ENCODE measurements at places on chromosomes 5 and 9.

- no peak for DNase-seq
These were observed 486.8 kb upstream of the WWC1 start for GRCh38 chr5:167804512-167805220.

GRCh38 chr5:157516626-157517325 lies 56.8 kb downstream of the NIPAL4 start:
- DNase-seq, result no peak

DNA sequence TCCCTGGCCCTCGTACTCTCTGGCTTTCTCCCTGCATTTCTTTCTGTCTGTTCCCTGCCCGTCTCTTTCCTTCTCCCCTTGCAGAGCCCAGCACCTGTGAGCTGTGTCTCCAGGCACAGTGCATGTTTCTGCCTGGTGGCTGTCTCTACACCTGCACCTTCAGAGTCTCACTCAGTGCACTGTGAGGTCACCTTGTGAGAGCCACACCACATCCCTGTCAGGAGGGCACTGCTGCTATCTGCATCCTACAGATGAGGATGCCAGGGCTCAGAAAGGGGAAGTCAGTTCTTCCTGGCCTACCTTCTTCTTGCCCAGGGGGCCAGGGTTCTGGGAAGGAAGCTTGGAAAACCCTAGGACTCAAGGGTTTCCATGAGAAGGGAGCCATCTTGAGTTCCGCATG lies 69.7 kb upstream of the NEURL1B start:
- DNase-seq, result no peak

DNA sequence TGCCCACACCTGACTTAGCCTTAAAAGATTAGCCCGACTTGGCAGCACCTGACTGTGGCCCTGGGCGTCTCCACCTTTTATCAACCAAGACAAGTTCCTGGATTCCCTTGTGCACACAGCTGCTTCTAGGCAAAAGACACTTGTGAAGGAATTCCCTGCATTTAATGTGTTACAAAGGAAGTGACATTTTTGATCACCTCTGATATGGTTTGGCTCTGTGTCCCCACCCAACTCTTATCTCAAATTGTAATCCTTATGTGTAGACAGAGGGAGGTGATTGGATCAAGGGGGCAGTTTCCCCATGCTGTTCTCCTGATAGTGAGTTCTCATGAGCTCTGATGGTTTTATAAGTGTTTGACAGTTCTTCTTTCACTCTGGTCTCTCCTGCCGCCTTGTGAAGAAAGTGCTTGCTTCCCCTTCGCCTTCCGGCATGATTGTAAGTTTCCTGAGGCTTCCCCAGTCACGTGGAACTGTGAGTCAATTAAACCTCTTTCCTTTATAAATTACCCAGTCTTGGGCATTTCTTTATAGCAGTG lies 2.6 kb upstream of the CPEB4 start:
- DNase-seq, result no peak

GRCh38 chr5:109953761-109954160 lies 264.0 kb downstream of the MAN2A1 start:
- no peak for DNase-seq

DNA sequence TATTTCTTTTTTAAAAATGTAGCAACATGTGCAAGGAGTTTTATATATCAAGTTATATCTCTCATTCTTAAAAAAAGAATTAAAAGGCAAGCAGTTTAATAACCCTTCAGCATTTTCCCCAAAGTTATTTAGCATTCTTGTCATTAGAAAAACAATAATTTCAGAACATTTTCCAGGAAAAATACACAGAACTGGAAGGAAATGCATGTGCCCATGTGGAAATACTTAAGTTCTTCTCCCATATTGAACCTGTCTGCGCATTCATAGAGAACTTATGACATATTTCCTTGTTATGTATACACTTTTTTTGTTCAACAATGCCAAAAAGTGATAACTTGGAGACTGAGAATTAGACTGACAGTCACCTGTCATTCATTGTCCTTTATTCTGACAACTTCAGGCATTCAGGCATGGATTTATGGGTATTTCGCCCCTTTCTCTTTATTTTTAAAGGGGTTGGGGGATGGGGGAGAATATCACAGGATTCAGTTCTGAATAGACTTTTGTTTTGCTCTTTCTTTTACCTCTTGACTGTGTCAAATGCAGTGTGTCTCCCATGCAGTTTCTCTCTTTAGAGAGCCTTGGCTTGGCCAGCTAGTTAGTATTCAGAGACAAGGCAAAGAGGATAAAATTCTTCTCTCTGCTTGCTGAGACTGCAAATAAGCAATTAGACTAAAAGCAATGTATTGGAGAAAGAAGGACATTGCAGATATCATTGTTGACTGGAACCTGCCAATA lies 701.0 kb downstream of the NR2F1-AS1 start:
- DNase-seq, result no peak

GRCh38 chr9:122265149-122265915 lies 650 bp downstream of the MRRF start:
- no peak for DNase-seq

DNA sequence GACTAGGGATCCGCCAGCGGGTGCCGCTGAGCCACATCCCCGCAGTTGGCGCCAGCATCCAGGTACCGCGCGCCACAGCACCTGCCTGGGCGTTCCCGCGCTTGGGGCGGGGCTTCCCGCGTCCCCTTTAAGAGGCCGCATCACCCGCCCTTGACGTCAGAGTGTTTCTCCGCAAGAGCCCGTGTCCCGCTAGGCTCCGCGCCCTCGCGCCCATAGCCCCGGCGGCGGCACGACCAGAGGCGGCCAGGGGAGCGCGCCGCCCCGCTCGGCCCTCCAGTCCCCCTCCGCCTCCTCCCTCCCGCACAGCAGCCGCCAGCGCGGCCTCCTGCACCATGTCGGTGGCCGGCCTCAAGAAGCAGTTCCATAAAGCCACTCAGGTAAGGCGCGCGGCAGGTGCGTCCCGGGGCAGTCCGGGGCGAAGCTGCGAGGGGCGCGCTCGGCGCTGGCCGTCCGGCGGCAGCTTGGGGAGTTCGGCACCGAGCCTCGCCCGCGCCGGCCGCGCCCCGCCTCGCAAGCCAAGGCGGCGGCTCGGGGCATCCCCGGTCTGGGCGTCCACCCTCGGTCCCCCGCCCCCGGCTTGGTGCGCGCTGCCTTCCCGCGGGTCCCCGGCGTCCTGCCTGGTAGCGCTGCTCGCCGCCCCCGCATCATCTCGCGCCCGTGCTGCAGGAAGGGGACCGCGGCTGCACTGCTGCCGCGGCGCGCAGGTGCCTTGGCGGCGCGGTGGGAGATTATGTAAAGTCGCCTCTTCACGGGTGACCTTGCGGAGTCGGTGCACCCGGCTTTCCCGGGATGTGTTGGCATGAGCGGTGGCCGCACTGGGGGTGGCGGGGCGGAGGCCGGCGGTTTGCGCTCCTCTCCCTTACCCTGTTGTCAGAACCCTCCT lies at the start of gene SH3GL2:
SH3GL2 (plus strand) TSS at position 156 of the 883 bp plus-strand sequence.
- peak; percentile 18 for DNase-seq

DNA sequence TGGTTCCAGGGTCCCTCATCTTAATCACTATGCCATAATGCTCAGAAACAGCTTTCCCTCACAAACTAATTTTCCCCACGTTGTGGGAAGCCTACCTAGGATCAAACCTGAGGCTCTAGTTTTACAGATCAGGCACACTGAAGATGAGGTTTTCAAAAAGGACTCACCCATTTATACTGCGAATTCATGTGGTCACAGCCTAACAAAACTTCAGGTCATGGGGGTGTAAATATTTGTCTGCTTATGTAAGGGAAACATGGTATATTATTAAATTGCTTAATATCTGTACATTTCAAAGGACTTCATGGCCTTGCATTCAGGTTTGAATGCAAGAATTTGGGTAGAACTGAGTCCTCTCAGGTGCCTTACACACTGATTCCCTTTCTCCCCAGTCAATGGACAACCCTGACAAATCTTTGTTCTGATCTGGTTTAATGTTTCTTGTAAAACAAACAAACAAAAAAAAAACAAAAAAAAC lies 12.1 kb downstream of the ZFAND5 start:
- no peak for DNase-seq

- no peak for DNase-seq
These were observed 187.1 kb downstream of the EDIL3 start for GRCh38 chr5:84197538-84197937.

DNA sequence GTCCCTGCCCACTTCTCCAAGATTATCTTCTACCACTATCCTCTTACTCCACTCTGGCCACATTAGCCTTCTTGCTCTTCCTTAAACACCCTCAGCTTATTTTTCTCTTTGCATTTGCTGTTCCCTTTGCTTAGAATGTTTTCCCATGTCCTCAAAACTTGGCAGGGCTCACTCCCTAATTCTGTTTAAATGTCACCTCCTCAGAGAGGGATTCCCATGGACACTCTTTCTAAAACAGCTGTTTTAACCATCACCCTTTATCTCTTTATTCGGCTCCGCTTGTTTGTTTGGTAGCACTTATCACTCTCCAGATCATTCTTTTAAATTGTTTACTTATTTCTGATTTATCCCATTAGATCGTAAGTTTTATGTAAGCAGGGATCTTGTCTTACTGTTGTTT lies 278.5 kb downstream of the CWC27 start:
- DNase-seq, result no peak

- DNase-seq, result no peak
These were observed 1587.7 kb upstream of the NUDT12 start for GRCh38 chr5:105150323-105150722.

- no peak for DNase-seq
These were observed 72.7 kb upstream of the SLC25A48 start for GRCh38 chr5:135761746-135762145.

- no peak for DNase-seq
These were observed 2.1 kb downstream of the ARSI start for GRCh38 chr5:150300496-150301169.

DNA sequence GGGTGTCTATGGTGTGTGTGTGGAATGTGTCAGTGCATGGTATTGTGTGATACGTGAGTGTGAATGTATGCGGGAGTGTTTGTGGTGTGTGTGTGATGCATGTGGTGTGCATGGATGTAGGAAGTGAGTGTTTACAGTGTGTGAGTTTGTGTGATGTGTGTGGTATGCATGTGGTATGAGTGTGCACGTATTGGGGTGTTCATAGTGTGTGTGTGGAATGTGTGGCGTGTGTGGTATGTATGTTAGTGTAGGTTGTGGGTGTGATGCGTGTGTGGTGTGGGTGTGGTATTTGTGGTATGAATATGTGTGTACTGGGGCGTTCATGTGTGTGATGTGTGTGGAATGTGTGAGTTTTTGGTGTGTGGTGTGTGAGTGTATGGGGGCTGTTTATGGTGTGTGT lies 40.1 kb upstream of the BICD2 start:
- DNase-seq, result no peak

- DNase-seq, result peak; percentile 67
These were observed 530 bp downstream of the RAPGEF1 start for GRCh38 chr9:131739133-131739958.

DNA sequence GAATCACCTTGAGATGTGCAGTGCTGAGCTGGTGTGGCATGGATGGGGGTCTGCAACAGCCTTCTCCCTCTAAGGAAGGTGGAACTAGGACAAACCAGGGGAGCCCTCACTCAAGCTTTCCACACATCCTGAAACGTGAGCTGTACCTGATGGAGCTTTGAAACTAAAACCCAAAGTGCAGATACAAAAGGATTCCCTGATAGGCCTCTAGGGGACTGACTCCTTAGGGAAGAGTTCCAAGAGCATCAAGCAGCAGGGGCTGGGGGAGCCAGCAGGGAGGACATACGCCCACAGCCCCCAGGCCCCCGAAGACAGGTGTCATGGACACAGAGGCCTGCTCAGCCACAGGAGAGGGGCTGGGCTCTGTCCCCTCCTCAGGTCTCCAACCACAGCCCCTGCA lies 17.7 kb downstream of the ARHGEF37 start:
- DNase-seq, result no peak

GRCh38 chr9:36151316-36152210 lies 15.0 kb downstream of the GLIPR2 start:
- peak; percentile 91 for DNase-seq

DNA sequence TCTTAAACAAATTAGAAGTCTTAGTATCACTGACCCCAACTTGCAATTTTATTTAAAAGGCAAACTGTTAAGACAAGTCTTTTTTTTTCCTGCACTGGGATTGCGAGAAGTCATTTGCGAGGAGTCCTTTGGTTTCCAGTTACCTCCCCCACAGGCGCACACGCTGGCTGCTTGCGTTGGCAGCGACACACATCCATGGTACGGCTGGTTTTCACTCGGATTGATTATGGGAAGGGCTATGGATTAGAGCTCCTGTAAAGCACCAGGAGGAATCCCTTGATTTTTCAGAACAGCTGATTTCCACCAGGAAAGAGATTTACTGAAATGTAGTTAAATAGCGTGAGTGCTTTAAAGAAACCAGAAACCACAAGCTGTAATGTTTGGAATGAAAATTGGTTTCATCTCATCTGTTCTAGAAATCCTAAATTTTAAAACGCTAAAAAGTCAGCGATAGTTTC lies 737 bp downstream of the SLC1A3 start:
- DNase-seq, result no peak

DNA sequence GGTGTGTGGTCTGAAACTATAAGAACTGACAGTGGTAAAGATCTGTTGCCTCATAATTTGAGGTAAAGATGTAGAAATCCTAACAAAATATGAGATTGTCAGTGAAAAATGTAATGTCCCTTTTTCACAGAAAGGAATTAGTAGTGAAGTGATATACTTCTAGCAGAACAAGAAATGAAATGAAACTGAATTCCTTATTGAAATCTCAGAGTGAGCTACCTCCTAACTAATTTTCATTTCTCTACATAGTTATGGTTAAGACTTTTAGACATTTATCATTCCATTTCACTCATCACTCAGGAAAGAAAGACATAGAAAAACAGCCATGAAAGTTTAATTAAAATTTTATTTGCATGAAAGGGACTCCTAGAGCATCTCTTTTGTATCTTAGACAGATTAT lies 48.7 kb downstream of the TMEM174 start:
- no peak for DNase-seq

- no peak for DNase-seq
These were observed 2.8 kb downstream of the TICAM2 start for GRCh38 chr5:115599502-115599901.

DNA sequence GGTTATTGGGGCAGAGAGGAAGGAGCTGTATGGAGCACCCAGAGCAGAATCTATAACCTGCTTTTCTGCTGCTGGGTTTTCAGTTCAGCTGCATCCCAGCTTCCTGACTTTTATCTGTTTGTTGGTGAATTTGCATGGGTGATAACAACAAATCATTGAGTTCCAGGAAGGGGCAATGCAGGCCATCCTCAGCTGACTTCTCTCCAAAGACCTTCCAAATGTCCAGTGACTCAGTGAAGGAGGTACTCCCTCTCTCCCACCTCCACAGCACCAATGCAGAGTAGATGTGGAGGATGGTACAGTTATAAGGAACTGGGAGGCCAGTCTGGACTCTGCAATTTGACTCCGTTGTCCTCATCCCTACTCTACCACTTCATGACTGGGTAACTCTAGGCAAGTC lies 1.6 kb upstream of the TXN start:
- DNase-seq, result no peak

DNA sequence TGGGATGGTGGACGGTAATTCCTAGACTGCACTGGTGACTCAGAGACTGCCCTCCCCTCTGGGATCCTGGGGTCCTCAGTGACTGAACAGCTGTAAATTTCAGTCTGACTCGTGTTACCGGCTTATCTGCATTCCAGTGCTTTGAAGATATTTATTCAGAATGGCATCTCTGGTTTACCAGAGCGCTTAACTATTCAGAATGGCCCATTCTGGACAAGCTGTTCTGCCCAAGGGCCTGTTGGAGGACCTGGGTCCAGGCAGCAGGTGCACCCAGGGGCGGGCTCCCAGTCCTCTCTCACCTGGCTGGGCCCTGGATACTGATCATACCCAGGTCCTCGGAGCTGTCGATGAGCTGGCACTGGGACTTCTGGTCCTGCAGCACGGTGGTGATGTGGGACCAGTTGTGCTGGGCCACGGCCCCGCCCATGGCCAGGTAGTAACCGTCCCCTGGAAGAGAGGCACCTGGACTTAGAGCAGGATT lies 48.0 kb downstream of the SARDH start:
- no peak for DNase-seq

GRCh38 chr5:82986404-82986803 lies 90.8 kb downstream of the TMEM167A start:
- DNase-seq, result no peak

All from activated T-cell treated with anti-CD3 and anti-CD28 coated beads, Interleukin-2, amount 50 U/mL, for 48 hours (primary cell).